Testis (tissue), 5 donors: ENCODE measurements at places on chromosomes 3 and 15. TPM values are rescaled to one million over a fixed set of nuclear protein-coding genes. Genes with fewer than 3 reads are reported as not detected.

HOMER2 gene
- 18.7 TPM for polyA plus RNA-seq

DNA sequence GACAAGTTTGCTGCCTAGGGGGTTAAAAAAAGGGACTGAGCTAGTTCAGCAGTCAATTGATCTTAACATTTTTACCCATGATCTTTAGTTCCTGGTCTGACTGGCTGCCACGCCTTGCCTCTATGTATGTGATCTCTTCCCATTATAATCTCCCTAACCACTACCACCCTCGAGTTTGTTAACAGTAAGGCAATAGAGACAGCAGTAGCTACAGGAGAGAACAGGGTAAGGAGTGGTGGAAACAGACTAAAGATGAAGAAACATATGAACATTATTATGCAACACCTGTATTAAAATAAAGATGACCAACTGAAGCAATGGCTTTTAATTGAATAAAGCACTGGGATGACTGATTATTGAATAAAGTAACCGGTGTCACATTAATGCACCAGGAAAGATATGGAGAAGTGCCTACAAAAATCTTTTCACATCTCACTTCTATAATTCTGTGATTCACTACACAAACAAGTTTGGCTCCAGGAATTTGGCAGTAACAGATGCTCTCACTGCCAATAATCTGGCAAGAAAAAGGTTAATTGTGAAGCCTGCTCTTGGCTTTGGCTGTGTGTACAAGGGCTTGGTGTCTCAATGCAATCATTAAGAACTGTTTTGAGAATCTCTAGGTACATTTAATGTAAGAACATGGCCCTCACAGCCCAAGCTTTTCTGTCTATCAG, 95.7 kb downstream of the HHLA2 start:
- no peak for DNase-seq

DNA sequence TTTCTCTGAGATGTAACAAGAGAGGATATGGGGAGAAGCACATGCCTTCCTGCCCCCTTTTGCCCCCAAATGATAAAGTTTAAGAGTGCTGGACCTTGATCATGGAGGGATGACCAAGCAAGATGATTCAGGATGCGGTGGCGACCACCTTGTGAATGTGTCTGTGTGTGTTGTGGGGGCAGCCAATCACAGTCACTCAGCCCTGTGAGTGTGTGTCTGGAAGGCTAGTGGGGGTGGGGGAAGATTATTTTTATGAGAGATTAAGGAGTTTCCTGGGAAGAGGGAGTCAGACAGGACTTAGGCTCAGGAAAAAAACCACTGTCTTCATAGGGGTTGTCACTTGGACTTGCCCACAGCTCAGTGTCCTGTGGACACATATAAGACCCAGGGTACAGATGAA, 57.8 kb upstream of the KY start:
- DNase-seq, result no peak

DNA sequence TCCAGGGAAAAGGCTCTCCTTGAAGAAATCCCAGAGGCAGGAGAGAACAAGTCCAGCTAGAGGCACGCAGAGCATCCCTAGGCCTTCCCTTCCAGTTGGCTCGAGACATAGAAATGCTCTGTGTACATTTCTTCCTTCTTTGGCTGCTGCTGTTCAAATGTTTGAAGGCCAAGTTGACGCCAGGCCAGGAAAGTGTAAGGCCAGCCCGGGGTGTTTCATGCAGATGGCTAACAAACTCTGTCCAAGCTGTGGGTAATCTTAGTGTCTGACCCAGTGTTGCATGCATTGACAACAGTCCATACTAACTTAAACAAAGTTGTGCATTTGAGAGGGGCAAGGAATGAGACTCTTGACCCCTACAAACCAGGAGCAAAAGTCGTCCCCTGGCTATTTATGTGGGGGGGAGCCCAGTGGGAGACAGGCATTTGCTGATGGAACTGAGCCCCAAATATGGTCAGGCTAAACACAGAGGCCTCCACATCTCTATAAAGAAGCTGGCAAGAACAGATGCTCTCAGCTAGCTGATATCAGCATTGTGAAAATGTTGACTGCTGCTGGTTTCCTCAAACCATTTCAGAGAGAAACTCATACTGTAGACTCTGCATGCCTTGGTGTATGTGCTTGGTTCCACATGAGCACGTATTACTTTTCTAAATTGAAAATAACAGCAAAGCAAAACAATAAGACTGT, 139.5 kb downstream of the ADAMTS9 start:
- DNase-seq, result peak; percentile 78

CLDN16 gene
- 0.36 TPM for polyA plus RNA-seq

CHL1 gene
- 9.1 TPM for polyA plus RNA-seq

DNA sequence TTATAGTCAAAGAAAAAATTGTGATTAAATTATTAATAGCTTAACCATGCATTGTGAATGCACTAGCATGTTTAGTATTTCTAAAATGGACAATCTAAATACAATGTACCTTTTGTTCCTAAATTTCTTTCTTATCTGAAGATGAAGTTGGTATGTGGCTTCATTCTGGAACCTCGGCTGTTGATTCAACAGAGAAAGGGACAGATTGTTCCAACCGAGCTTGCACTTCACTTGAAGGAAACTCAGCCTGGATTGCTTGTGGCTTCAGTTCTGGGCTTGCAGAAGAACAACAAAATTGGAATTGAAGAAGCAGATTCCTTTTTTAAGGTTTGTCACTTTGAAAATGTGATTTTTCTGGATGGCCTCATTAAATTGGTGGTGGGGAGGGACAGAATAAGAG, 32.6 kb downstream of the HPS3 start:
- peak; percentile 71 for DNase-seq

DNA sequence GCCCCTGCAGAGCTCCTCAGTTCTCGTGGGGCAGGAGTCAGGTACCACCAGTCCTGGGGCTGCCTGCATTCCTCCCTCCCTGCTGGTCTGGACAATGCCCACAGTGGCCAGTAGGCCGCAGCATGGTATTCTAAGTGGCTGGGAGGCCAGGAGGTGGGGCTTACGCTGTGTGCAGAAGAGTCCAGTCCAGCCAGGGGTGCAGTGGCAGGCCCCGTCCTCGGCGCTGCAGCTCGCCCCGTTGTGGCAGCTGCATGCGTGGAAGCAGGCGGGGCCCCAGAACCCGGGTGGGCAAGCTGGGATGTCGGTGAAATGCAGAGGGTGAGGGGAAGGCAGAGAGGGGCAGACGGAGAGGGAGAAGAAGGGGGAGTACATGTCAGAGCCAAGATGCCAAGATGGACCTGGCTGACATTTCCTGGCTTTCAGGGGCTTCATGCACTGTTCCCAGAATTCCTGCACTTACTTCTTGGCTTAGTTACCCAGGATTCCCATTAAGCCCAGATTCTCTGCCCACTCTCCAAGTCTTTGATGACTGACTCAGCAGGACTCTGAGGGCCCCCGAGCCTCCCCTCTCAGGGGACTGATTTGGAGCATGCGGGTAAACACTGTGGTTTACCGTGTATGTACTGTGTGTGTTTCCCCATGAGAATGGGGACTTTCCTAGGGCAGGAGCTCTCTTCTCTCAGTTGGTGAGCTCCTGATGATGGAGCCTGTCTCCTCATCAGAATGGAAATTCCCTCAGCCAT, 47.5 kb downstream of the RAB11A start:
- DNase-seq, result peak; percentile 85

GRCh38 chr3:183962807-183963206, 54.9 kb downstream of the ABCC5 start:
- no peak for DNase-seq

IL5RA gene
- polyA plus RNA-seq, result 1.8 TPM

ARL14 gene
- not detected for polyA plus RNA-seq

FMN1 gene
- 17.7 TPM for polyA plus RNA-seq

- DNase-seq, result no peak
Measured at GRCh38 chr3:30476368-30477084, 129.9 kb upstream of the TGFBR2 start.

DNA sequence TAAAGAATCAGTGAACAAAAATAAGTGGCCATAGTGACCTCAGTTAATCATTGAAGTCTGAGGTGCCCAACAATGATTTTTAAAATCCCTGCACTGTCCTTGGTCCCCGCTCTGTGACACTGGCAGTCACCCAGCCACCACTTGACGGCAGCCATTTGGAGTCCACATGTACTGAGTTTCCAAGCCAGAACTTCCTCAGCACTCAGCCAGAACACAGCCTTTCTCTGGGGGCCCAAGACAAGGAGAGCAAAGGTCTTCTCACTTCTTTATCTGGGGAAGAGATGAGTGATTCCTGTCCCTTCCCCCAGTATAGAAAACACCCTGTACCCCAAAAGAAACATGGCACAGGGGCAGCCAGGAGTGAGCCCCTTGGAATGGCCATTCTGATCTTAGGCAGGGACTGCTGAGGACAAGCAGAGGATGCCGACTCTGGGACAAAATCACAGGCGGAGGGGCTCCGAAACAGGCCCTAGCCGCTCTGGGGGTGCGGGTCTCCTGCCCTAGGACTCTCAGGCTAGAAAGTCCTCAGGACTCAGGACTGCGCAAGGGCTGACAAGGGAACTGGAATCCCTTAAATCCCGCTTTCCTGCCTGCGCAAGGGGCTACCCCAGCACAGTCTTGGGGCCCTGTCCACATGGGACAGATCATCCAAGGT, 12.8 kb downstream of the PAK6 start:
- no peak for DNase-seq

PLS1 gene
- polyA plus RNA-seq, result 10.8 TPM

DNA sequence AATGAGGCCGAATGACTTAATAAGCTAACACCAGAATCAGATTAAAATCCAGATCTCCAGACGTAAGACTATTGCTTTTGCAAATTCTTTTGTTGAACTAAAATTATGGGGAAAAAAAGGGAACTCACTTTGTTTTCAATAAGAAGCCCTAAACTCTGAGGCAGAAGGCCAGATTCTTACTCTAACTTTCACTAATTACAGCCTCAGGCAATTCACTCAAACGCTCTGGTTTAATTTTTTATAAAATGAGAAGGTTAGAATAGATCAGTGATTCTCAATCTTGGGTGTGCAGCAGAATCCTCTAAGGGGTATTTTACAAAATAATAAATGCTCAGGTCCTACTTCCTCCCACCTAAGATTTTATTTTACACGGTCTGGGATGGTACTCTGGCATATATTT, 38.1 kb downstream of the C3orf70 start:
- no peak for DNase-seq

FRMD5 gene
- 12.3 TPM for polyA plus RNA-seq

DNA sequence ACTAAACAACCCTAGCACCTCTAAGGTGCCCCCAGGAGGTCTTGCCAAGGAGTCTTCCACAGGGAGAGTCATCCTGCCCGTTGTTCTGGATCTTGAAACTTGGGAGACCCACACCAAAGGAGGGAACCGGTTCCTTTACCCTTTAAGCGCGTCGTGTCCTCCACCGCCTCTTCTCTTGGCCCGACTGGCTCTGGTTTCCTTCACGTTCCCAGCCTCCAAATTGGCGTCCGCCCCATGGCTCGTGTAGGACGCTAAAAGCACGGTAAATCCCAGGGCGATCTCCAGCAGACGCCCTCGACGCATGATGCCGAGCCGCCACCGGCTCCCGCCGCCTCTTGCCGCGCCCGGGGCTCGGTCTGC, 1.1 kb downstream of the FBN1 start:
- DNase-seq, result peak; percentile 32

ASB14 gene
- not detected for polyA plus RNA-seq

DNA sequence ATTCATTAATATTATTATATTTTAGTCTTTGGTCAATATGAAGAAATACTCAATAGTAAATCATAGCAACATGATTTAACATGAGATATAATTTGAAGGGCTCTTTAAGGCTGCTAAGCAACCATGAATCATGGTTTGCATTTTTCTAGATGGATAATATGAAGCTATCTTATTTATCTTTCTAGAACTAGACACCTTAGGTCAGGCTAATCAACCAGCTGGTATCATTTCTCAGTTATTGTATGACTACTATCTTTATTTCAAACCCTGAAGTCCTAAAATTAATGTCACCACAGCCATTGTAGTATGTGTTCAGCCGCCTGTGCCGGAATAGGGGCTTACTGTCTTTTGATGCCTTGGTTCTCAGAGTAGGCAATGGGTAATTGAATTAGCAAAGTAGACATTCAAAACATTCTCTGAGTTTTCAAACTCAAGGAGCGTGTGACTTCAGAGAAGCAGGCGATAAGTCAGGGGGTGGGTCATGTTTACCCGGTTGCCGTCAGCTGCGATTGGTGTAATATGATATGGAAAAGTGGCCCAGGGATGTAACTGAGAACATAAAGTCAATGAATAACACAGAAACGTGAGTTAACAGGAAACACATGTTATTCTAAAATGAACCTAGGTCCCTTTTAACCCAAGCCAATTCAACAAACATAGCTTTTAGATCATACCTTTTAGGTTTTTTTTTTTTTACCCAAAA, 93.4 kb upstream of the CTDSPL start:
- no peak for DNase-seq

GRCh38 chr15:92166751-92167405, 226.8 kb upstream of the ST8SIA2 start:
- DNase-seq, result no peak

DNA sequence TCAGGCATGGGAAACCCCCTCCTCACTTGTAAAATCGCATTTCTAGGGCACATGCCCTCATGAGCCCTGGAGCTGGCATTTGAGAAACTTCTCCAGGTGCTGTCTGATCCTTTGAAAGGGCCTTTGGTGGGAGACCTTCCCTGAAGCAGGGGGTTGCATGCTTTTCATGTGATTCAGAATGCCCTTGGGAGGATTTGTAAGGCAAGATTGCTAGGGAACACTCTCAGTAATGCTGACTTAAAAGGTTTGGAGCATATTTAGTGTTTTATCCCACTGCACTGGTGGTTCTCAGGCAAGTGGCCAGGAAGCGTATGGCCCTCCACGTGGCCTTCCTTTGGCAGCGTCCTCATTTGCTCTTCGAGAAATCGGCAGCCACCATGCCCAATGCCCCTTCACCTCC, 164.1 kb downstream of the ARRDC4 start:
- DNase-seq, result no peak

DNA sequence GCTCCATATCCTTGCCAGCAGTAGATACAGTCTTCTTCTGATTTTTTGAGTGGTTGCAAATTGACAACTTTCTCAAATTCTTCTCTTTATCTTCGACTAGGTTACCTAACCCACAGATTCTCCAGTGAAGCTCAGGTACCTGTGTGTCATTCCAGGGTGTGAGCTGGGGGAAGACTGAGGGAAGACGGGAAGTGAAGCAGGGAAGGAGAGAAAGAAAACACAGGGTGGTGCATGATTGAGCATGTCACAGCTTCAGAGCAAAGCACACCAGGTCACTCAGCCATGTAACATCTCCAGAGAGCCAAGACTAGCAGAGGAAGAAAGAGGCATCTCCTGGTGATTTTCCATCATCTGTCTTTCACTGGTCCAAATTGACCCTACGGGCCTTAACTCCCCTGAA, 67.2 kb downstream of the LSM3 start:
- DNase-seq, result no peak

LRRN1 gene
- polyA plus RNA-seq, result 24.5 TPM

ACTL6A gene
- 143 TPM for polyA plus RNA-seq

GRCh38 chr15:32732574-32733157, 14.9 kb downstream of the GREM1 start:
- no peak for DNase-seq

CILP gene
- 48.6 TPM for polyA plus RNA-seq

GRCh38 chr3:152365766-152366593, 97.3 kb downstream of the MBNL1 start:
- DNase-seq, result no peak
